ENCODE measurements at places on chromosomes 5 and 9.

GRCh38 chr5:153863951-153864350 is 174.8 kb downstream of the FAM114A2 start:
- DNase-seq: no peak

DNA sequence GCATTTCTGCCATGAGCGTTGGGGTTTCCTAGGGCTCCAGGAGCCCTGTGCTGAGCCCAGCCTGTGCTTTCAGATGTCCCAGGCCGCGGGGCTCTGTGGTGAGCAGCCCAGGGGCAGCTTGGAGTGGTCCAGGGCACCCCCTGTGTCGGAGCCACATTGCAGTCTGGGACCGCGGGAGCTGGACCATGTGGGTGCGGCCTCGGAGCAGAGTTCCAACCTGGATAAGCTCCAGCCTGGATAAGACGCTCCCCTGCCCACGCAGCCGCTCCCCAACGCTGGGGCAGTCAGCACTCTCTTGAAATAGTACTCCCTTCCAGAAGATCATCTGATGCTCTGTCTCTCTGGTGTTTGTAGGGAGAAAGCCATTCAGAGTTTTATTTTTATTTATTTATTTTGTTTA is 111.1 kb downstream of the WNK2 start:
- DNase-seq: no peak

GRCh38 chr9:7243838-7244237 is 486.1 kb downstream of the KDM4C start:
- DNase-seq: no peak

- DNase-seq: no peak
These were observed 164.4 kb upstream of the OR13F1 start for GRCh38 chr9:104339692-104340091.

- no peak for DNase-seq
These were observed 142.1 kb upstream of the DAB2 start for GRCh38 chr5:39566891-39567290.

DNA sequence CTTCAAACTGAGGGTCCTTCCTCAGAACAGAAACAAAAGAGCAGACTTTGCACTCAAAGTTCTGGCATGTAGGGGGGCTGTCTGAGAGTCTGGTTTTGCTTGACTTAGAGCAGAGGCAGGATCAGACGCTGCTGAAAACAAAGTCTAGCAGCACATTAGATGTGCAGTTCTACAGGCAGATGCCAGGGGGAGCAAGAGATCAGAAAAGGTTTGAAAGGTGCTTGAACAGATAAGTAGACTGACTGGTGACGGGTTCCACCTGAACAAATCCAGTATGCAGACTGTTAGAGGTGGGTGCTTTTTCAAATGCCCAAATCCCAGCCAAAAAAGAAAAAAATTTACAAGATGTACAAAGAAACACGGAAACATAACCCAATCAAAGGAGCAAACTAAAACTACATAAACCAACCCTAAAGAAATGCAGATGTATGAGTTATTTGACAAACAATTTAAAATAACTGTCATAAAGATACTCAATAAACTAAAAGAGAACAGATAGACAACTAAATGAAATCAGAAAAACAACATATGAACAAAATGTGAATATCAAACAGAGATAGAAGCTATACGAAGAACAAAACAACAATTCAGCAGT is 194.7 kb upstream of the FREM1 start:
- DNase-seq: peak; percentile 31

DNA sequence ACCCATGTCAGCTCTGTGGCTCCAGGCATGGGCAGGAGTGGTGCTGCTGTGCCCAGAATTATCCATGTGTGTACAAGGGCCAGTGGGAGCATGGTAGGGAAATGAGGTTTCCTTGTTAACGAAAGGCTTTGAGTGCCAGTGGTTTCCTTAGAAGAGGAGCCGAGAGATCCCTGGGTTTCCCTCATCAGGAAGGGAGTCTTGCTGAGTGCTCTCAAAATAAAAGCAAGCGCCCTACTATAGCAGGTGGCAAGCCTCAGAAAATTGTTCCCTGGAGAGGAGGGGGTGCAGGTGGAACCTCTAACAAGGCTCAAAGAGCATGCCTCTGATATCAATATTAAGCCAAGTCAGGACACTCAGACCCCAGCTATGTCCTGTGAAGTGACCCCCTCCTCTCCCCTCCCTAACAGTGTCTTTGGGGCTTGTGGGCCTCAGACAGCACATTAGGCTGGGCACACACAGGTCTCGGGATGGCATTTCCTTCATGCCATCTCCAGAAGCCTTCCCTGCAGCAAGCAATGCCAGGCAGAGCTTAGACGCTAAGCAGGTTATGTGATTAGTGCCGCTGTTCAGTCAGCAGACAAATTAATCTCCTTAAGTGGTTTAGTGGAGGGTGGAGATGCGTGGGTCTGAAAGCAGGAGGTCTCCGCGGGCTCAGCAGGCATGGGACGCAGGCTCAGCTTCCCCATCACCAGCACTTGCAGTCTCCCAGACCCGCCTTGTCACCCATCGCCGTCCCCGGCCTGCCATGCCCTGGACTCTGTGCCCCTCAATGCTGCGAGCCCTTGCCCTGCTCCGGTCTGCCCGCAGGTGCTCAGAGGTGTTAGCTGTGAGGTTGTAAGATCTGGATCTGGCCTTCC is 60.0 kb upstream of the RARS1 start:
- no peak for DNase-seq

- DNase-seq: no peak
These were observed 84.3 kb downstream of the MED27 start for GRCh38 chr9:131995382-131995781.

GRCh38 chr9:70113403-70114022 is 69.9 kb downstream of the MAMDC2 start:
- peak; percentile 50 for DNase-seq
